Hematopoietic multipotent progenitor cell treated with erythropoietin and hydrocortisone succinate and interleukin-3 and kit ligand, for 4 days (in vitro differentiated cells): ENCODE measurements at places on chromosomes 2 and 18.

DNA sequence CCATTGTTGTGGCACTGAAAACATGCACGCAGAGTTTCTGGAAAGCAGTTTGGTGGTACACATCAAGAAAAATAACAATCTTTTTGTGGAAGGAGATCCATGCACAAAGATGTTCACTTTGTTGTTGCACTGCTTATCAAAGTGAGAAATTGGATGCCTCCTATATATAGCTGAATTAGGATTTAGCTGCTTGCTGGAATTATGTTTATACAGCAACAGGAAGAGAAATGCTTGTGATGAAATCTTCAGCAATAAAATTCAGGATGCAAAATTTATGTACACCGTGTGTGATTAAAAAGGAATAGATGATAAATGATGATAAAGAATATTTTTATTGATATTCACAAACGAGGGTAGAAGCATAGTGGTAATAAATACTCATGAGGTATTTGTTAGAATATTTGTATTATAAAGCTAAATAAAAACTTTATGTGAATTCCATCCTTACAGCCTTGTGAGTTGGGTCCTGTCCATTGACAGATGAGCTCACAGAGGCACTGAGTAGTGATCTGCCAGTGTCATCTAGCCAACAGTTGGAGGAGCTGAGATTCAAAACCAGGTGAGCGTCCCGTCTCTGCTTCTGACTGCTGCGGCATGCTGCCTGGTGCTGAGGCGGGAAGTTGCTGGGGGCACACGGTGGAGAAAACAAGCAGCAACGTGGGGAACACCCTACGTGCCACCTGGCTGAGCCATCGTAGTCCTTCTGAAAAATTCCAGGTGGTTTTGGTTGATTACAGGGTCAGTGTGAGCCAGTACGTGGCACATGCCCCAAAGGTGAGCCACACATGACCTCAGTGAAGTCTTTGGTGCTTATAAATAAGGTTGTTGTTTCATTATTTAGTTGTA, 80.2 kb downstream of the ASAP2 start:
- no peak for DNase-seq

- DNase-seq = peak; percentile 2
These were observed 1.6 kb downstream of the GALNT13 start for GRCh38 chr2:153873052-153874048.

DNA sequence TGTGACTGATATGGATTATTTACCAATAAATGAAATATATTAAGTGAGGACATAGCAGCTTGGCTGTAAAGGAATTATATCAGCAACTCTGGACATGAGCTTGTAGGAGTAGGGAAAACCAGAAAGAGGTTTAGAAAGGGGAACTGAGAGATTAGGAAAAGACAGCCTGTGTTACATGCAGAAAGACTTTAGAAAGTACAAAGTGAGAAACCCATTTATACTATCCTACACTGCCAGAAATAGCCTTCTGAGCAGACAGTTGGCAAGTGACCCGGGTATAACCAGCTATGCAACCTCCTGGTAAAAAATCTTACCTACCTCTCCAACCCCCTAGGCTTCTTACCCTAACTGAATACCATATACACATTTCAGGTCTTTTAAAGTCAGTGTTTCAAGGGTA, 134.1 kb downstream of the ANKRD44 start:
- no peak for DNase-seq

DNA sequence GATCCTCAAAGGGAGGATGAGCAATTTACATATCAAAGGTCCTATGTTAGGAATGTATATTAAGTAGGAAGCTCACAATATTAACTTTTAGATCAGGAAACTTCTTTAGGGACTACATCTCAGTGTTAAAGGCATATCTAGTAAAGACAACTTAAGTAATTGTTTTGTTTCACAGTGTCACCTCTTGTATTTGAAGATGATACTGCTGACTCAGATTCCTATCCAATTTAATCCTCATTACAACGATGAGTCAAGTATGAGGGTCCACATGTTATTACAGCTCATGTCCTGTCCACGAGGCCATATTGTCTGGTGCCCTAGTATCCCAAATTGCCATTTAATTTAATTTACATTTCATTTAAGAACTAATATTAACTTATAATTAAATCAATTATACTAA, 523.9 kb downstream of the CCDC85A start:
- no peak for DNase-seq

- DNase-seq = no peak
These were observed 47.5 kb upstream of the TXNDC2 start for GRCh38 chr18:9838144-9838877.

DNA sequence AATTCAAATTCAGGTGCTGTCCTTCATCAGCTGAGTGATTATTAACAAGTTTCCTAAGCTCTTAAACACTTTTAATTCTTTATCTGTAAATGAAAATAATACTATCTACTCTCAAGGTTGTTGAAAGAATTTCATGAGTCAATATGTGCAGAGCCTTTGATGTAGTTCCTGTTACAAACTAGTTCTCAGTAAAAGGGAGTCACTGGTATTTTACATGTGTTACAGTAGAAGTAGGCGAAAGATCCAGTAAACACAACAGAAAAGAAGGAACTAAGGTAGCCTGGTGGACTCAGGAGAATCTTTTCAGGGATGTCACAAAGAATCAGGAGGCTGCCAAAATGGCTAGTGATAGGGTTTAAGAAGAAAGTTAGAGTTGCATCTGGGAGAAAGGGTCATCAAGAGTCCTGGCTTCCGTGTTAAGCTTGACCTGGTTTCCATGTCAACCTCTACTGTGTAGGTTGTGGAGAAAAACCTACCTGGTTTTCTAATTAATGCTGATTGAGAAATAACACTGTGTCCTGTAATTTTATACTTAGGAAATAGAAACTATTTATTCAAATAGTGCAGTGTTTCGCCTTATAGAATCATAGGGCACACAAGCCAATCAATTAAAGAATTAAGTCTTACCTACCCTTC, 58.3 kb upstream of the TRIB2 start:
- no peak for DNase-seq

GRCh38 chr2:85447222-85447585, 28.7 kb downstream of the SH2D6 start:
- DNase-seq = no peak

DNA sequence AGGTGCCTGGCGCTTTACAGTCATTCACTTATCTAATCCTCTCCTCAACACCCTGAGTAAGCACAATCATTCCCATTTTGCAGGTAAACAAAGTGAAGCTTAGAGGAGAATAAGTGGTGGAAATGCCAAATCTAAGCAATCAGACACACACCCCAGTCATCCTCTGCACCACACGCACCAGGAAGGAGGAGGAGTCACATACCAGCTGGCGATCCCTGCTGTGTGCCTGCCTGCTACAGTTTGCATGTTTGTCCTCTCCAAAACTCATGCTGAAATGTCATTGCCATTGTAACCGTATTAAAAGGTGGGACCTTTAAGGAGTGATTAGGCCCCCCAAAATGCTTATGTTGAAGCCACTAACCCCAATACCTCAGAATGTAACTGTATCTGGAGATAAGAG, 93.7 kb downstream of the LOXHD1 start:
- no peak for DNase-seq

DNA sequence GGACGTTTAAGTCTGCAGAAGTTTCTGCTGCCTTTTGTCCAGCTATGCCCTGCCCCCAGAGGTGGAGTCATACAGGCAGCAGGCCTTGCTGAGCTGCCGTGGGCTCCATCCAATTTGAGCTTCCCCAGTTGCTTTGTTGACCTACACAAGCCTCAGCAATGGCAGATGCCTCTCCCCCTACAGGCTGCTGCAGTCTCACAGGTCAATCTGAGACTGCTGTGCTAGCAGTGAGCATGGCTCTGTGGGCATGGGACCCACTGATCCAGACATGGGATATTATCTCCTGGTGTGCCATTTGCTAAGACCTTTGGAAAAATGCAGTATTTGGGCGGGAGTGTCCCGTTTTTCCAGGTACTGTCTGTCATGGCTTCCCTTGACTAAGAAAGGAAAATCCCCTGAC, 726.0 kb downstream of the ERBB4 start:
- no peak for DNase-seq

DNA sequence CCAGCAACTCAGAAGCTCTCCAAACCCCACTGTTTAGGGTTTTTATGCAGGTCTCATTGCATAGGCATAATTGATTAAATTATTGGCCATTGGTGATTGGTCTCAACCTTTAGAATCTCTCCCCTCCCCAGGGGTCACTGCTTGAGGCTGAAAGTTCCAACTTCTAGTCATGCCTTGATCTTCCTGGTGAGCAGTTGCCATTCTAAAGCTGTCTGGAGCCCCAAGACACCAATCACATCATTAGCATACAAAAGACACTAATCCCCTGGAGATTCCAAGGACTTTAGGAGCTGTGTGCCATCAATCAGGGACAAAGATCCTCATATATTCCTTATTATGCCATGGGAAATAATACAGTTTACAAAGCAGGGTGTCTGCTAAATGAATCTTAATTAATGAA, 863.4 kb upstream of the KLHL29 start:
- DNase-seq = no peak

- no peak for DNase-seq
These were observed 40.5 kb downstream of the ABCG8 start for GRCh38 chr2:43879261-43879660.

DNA sequence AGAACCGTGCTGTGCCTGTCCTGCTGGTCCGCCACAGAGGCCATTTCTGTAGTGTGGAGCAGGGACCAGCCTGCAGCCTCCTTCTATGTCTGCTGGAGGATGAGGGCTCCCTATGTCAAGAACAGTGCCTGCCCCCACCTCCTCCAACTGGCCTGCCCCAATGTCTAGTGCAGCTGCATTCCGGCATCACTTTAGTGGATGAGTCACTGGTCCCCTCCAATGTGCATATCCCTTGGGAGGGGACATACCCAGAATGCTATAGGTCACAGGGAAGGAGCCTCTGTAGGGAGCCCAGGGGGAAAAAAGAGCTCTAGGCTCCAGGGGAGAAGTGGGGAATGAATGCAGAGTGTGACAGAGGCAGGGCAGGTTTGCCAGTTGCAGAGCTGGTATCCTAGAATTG, 219.6 kb downstream of the CELF4 start:
- no peak for DNase-seq

GRCh38 chr2:120906914-120907313, 171.2 kb downstream of the GLI2 start:
- DNase-seq = no peak

DNA sequence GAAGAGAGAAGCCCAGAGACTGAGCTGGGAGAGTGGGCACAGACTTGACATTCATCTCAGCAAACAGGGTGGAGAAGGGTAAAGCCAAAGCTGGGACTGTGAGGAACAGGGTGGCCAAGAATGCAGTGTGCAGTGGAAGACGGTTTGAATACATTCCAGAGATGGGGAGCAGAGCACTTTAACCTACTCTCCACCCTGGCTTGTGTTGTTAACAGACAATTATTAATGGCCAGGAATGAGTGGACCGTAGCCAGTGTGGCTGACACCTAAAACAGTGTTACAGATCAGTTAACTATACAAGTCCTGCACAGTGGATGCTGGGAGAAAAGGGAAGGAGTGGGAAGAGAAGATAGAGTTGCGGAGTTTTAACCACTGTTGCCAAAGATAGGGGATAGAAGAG, 7.4 kb upstream of the NAB1 start:
- no peak for DNase-seq

DNA sequence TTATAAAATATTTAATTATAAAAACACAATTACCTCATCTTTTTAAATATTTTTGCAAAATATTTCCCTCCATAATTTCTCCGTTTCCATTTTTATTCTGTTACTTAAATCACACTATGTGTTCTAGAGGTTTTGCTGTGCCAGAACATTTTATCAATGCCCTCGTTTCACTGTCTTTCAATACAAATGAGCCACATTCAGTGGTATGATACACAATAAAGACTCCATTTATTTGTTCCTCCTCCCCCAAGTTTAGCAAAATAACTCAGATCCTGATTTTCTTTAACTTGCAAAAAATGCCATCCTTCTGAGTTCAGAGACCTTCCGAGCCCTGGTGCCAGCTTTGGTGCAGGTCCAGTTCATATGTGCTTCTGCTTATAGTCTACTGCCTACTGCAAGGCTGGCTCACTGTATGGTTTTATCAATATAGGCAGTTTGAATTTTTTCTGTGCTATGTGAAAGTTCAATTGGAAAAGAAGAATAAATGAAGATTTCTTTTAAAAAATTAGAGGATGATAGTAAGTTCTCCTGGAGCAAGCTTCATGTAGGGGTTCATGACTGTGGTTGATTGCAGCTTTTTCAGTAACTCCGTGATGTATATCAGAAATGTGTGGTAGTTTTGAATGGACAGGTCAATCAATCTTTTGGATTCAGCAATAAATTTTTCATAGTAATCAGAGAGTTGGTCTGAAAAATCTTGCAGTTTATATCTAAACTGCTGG, 42.5 kb downstream of the APOB start:
- no peak for DNase-seq

- DNase-seq = no peak
These were observed 23.7 kb upstream of the GRP start for GRCh38 chr18:59196161-59196725.

DNA sequence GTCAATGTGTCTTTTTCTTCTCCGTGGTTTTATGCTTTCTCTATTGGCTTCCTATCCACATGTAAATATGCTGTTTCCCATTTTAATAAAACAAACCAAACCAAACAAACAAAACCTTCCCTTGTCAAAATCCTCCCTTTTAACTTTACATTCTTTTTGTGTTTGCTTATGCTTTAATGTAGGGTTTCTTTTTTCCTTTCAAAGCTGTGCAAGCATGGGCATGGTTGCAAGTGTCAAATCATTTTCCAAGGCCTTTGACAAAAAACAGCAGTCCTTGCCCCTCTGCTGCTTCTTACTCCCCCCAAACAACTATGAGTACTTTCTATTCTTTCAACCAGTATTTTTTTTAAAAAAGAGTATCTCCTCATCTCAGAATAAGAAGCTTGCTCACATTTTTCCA, 66.0 kb upstream of the ACYP2 start:
- no peak for DNase-seq

DNA sequence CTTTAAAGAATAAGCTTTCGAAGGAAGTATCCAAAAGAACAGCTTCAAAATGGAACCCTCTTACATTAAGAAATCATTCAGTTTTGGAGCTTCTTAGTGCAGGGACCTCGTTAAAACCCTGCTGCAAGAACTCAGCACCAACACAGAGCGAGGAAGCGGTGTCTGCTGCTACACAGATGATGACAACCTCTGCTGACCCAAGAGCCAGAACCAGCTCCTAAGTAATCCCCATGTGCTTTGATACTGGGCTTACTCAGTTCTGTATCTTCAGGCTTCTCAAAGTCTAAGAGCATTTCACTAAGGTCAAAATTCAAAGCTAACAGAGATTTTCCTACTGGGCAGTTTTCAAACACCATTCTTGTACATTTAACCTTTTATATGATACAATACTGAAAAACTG, 194.6 kb downstream of the STK39 start:
- no peak for DNase-seq
